ENCODE measurements at places on chromosomes 12 and 14. TPM values are rescaled to one million over a fixed set of nuclear protein-coding genes. Genes with fewer than 3 reads are reported as not detected.
A peak's percentile ranks its signal among the peaks of the same experiment; 100 is the strongest.

DNA sequence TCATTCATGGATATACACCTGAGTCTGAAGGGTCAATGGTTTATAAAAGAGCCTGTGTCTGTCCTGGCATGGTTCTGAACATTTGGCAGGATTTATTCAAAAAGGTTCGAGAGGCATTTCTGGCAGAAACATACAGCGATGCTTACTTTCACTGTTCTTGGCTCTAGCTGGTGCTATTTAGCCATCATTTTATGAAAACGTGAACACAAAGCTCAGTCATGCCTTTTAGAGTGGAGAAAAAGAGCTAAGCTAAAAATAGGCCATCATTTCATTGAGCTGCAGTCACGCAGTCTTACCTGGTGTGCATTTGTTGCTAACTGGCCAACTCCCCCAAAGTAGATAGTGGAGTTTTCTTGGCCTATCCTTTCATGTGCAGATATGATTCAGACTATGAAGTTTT is 1209.5 kb downstream of the SLC16A7 start:
- DNase-seq, result no peak

DNA sequence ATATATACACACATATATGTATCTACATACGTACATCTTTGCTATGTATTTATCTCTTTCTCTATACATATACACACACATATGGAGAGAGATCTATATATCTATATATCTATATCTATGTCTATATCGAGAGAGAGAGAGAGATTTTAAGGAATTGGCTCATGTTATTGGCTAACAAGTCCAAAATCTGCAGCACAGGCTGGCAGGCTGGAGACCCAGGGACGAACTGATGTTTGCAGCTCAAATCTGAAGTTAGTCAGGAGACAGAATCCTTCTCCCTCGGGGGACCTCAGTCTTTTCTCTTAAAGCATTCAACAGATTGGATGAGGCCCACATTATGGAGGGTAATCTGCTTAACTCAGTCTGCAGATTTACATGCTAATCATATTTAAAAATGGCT is 40.7 kb upstream of the DACT1 start:
- DNase-seq, result no peak

DNA sequence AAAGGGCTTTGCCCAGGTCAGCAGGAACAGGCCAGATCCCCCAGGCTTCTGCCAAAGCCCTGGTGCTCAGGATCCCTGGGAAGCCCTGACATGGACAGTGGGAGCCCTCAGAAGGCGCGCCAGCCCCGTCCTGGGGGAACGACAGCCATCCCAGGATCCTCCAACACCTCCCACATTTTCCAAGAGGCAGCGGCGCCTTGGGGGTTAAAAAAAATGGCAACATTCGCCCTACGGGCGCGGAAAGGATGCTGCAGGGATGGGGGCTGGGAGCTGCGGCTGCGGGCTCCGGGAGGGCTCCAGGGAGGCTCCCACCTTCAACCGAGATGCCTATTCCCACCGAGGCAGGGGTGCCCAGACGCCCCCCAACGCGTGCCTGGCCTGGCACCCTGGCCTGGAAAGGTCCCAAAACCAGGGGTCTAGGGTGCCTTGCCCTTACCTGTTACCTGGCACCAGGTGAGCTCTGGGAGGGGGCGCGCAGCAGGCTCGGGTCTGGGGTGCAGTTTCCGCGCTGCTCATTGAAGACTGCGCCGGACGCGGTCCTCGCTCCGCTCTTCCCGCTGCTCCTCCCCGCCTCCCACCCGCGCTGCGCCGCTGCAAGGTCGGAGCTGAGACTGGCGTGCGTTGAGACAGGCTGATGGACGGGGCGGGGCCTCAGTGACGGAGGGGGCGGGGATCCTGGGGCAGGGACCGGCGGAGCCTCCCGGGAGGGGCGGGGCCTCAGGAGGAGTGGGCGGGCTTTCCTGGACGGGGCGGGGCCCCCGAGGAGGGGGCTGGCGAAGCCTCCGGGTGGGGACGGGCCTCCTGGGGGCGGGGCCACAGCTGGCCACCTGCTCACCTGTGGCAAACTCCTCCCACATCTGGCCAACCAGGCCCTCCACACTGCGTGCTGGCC is at the start of gene ABCB9:
Gene ABCB9, minus strand, starts transcription at position 613 of the 892 bp plus-strand sequence. CDS start 6,228 bp downstream, outside the sequence.
- peak; percentile 92 for DNase-seq

DNA sequence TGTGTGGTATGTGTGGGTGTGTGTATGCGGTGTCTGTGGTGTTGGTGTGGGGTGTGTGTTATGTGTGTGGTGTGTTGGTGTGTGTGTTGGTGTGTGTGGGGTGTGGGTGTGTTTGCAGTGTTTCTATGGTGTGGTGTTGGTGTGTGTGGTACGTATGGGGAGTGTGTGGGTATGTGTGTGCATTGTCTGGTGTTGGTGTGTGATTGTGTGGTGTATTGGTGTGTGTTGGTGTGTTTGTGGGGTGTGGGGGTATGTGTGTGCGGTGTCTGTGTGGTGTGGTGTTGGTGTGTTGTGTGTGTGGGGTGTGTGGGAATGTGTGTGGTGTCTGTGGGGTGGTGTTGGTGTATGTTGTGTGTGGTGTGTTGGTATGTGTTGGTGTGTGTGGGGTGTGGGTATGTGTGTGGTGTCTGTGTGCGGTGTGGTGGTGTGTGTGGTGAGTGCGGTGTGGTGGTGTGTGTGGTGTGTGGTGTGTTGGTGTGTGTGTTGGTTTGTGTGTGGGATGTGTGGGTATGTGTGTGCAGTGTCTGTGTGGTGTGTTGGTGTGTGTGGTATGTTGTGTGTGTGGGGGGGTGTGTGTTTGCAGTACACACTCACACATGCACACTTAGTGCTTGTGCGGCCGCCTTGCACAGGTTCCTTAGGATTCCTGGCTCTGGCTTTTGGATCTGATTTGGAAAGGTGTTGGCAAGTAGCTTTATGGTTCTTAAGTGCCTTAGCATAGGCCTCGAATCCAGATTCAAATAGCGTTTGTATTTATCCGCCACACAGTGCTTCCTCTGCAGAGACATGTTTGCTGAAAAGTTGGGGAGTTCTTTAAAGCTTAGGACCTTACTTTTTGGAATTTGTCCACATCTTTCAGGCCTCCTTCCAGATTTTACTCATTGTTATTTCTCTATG is 16.4 kb downstream of the MLXIP start:
- no peak for DNase-seq

DNA sequence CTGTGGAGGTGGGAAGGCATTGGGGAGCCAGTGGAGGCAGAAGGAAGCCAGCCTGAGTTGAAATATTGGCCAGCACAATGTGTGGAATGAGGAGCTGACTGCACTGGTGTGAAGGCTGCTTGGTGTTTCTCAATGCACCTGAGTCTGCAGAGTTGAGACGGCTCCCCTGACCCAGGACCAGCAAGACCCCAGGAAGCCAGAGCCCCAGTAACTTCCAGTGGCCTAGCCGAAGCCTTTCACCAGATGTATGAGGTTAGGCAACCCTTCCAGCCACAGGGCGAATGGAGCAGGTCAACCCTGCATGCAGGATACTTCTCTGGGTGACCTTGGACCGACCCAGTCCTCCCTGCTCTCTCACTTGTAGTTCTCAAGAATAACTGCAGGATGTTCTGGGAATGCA is 12.9 kb upstream of the KRT73 start:
- DNase-seq, result no peak

DNA sequence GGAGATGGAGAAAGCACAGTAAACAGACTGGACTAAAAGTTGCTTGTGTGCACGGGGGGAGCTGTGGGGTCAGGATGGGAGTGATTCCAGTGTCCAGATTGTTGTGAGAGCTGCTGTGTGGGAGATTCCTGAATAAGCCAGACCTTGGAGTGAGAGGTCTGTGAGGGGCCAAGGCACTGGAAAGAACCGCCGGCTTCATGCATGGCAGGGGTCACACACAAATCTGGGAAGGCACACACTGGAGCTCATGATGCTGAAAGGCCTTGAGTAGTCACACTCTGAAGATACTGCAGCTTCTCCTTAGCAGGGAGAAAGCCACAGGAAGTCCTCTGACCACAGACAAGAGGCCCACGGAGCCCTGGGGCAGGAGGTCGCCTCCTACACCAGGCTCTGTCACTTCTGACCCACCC is 23.1 kb downstream of the ADCY6 start:
- DNase-seq, result no peak

DNA sequence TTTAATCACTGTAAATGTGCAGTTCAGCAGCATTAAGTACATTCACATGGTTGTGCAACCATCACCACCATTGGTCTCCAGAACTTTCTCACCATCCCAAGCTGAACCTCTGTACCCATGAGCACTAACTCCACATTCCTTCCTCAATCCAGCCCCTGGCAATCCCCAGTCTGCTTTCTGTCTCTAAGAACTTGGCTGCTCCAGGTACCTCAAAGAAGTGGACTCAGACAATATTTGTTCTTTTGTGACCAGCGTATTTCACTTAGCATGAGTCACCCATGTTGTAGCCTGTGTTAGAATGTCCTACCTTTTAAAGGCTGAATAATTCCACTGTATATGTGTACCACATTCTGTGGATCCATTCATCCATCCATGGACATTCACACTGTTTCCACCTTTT is 64.6 kb downstream of the SLC24A4 start:
- no peak for DNase-seq

DNA sequence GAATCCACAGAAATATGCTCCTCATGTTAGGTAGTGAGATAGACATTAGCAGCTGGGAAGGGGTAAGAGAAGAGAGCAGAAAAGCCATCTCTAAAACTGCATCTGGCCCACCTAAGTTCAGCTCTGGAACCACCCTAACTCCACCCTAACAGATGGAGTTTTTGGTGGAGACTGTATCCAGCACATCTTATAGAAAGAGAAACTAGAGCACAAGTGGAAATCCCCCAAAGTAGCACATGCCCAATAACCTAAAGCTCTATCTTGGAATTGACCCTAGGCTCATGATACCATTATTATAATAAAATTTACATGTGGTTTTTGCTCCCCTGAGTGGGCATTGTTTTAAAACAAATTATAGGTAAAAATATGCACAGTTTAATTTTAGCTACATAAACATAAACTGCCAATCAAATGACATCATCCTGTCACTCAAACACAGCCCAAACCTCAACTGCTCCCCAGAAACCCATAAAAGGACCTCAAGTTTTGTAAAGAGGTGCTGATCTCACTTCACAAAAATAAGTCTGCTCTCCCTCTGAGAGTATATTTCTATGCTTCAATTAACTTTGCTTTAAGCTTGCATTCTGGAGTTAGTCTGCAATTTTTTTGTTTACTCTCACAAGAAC is 206.4 kb downstream of the PIK3C2G start:
- no peak for DNase-seq

- DNase-seq, result no peak
Measured at GRCh38 chr14:28772613-28773012, 6.0 kb downstream of the FOXG1 start.

GRCh38 chr14:104249089-104249488 is 110.7 kb downstream of the KIF26A start:
- DNase-seq, result no peak

DNA sequence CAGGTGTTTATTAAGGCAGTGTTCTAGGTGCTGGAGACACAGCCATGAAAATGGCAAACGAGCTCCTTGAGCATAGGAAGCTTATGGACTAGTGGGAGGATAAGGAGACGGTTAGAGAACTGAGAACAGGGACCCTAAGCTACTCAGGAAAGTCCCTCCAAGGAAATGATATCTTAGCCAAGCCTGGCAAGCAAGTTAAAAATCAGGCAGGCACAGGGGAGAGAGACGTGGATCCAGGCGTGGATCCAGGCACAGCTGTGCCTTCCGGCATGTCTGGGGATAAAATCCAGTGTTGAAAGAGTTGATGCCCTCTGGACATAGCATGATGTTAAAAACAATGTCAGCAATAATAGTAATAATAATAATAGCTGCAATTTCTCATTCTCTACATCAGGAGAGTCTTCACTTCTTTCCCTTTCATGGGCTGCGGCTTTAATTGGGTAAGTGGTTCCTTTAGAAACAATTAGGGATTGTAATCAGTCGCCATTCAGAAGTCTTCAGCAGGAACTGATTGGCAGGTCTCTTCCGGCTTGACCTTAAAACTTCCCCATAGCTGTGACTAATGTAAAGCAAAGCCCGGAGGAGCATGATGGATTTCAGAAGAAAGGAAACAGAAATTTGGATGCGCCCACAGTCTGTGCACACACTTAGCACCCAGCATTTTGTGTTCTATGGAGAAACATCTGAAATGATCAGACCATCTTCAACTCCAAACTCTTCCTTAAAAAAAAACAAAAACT is 230.2 kb downstream of the SLC41A2 start:
- DNase-seq, result no peak

- DNase-seq, result no peak
Measured at GRCh38 chr12:123532019-123532418, 1.5 kb downstream of the RILPL1 start.

- no peak for DNase-seq
Measured at GRCh38 chr12:70052931-70053497, 190.2 kb upstream of the CNOT2 start.

GRCh38 chr12:48640428-48640827 is 41.6 kb downstream of the KANSL2 start:
- no peak for DNase-seq

DNA sequence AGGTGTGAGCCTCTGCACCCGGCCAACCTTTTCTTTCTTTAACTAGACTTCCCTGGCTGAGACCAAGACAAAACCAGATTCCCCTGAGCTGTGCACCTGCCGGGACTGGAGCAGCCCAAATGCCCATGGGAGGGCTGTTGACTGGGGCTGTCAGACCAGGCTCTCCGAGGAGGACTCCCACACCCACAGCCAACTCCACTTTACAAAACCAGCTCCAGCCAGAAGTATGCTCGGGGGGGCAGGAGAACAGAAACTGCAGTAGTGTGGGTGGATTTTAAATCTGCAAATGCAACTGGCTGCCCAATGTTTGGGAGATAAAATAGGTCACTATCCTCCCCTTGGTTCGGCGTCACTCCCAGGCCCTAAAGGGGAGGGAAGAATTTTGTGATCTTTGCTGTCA is 78.5 kb downstream of the VCPKMT start:
- DNase-seq, result no peak

GRCh38 chr12:5648692-5649359 is 216.9 kb downstream of the NTF3 start:
- DNase-seq, result no peak

- peak; percentile 17 for DNase-seq
Measured at GRCh38 chr12:95918194-95918993, 24.0 kb downstream of the CCDC38 start.

GRCh38 chr14:97638864-97639263 is 841.7 kb downstream of the VRK1 start:
- DNase-seq, result no peak

- DNase-seq, result no peak
Measured at GRCh38 chr14:30243207-30243606, 315.6 kb upstream of the PRKD1 start.

- DNase-seq, result no peak
Measured at GRCh38 chr14:38238332-38238731, 17.6 kb downstream of the CLEC14A start.

ASCL1 gene
- not detected for total RNA-seq

RHOF gene
- total RNA-seq, result 164 TPM

NR2C1 gene
- 48.3 TPM for total RNA-seq

ESRRB gene
- 0.17 TPM for total RNA-seq

GYS2 gene
- not detected for total RNA-seq

STAT6 gene
- total RNA-seq, result 133 TPM

SLIRP gene
- total RNA-seq, result 46.8 TPM

HRK gene
- total RNA-seq, result not detected

KLRC4 gene
- total RNA-seq, result not detected

SERPINA5 gene
- total RNA-seq, result not detected

FAM186B gene
- 0.64 TPM for total RNA-seq

Measured in CD4-positive, alpha-beta T cell (primary cell).